ENCODE measurements at places on chromosomes 6 and 20.

GRCh38 chr6:14442242-14442641, 324.7 kb downstream of the CD83 start:
- no peak for DNase-seq

DNA sequence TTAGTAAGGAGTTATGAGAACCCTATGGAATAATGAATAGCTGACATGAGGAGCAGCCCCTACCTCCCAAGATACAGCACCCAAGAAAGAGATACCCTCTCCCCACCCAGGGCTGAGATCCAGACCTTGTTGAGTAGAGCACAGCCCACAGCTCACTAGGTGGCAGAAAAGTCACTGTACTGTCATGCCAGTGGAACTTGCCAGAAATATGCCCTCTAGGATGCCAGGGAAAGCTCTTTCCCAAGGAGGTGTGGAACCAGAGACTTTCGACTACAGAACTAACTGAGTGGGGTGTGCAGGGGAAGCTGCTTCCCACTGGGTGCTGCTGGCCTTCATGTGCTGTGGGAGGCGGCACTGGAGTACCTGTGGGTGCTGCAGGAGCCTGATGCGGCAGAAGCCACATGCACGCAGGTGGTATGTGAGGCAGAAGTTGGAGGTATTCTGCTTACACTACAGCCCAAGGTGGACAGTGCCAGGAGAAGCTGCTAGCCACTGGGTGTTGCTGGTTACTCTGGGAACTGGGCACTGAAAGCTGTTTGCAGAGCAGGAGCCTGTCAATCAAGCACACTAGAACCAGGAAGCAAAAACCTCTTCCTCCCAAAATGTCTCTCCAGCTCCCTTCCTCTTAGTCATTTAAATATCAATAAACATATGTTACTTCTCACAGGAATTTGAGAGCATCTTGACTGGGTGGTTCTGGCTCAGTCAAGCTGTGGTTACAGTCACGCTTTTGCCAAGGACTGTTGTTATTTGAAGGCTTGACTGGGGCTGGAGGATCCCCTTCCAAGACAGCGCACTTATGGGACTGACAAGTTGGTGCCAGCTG, 17.8 kb downstream of the ARMC12 start:
- no peak for DNase-seq

DNA sequence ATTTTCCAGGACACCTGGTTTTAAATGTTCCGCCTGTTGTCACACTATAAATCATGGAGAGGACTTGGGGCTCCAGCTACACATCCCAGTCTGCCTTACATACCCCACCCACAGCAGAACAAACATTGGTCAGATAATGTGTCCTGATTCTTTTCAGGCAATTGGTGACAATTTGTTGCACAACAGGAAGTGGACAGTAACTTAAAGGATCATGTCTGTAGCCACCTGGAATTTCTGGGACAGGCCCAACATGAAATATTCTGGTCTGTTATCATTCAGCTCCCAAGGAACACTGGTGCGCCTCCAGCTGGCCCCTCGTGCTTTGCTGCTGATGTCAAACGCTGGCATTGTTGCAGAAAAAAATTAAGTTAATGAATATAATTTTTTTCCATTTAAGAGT, 117.2 kb downstream of the SOBP start:
- DNase-seq: no peak

DNA sequence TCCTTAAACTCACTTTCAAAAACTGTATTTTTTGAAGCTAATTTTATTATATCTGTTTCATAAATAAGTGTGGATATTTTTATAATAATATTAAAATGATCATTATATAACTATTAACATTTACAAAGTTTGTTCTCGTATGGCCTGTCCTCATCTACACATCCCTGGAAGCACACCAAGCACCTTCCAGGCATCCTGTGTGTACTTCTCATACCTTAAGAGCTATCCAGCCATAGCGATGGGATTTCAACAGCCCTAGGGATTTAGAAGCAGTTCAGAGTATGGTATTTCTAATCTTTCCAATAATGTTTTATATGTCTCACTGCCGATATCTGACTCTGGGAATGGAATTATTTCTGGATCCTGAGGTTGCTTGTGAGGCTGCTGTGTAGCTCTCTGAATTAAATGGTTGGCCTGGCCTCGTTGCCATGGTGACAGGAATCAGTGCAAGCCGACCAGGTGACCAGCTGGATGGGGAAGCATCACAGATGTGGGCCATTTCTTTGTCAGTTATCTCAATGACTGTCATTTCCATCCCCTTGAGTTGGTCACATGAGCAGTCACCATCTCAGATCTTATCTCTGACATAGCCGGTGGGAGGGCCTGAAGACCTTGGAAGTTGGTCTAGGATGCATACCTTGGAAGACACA, 265.2 kb upstream of the RIN2 start:
- DNase-seq: no peak

Data from activated CD8-positive, alpha-beta memory T cell treated with anti-CD3 and anti-CD28 coated beads, Interleukin-2, amount 50 U/mL, for 4 hours (primary cell).